ENCODE measurements at places on chromosomes 12 and 14. TPM values are rescaled to one million over a fixed set of nuclear protein-coding genes. Genes with fewer than 3 reads are reported as not detected.

Gene SLC6A12
- total RNA-seq: 2.0 TPM

GRCh38 chr12:130167537-130167936 lies 5.3 kb downstream of the FZD10 start:
- H3K27me3 ChIP-seq: peaks cover 16% of the 10 kb centered on the region
- no peaks in the 10 kb centered on the region for H3K4me1 ChIP-seq
- no peak overlapping the region for H3K27ac ChIP-seq
- DNase-seq: no peak

DNA sequence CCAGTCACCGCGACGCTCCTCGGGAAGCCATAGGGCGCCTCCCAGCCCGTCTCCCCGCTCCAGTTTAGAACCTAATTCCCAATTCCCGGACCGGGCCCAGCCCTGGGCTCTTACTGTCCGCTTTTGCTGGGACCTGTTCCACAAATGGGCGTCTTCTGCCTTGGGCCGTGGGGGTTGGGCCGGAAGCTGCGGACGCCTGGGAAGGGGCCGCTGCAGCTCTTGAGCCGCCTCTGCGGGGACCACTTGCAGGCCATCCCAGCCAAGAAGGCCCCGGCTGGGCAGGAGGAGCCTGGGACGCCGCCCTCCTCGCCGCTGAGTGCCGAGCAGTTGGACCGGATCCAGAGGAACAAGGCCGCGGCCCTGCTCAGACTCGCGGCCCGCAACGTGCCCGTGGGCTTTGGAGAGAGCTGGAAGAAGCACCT lies 797 bp downstream of the UNG start:
- H3K27ac ChIP-seq: peak overlapping the region; percentile 89
- peaks cover 46% of the 10 kb centered on the region for H3K4me1 ChIP-seq
- peak overlapping the region; percentile 52 for H3K4me3 ChIP-seq
- H3K36me3 ChIP-seq: peaks cover 15% of the 10 kb centered on the region
- H3K27me3 ChIP-seq: no peaks in the 10 kb centered on the region

GRCh38 chr12:103333676-103334075 lies 162.1 kb downstream of the C12orf42 start:
- no peak overlapping the region for H3K27ac ChIP-seq
- H3K27me3 ChIP-seq: no peaks in the 10 kb centered on the region
- H3K4me3 ChIP-seq: no peak overlapping the region
- no peaks in the 10 kb centered on the region for H3K4me1 ChIP-seq
- no peaks in the 10 kb centered on the region for H3K36me3 ChIP-seq

Gene BIN2
- 5.2 TPM for total RNA-seq

Gene ACOT6
- not detected for total RNA-seq

DNA sequence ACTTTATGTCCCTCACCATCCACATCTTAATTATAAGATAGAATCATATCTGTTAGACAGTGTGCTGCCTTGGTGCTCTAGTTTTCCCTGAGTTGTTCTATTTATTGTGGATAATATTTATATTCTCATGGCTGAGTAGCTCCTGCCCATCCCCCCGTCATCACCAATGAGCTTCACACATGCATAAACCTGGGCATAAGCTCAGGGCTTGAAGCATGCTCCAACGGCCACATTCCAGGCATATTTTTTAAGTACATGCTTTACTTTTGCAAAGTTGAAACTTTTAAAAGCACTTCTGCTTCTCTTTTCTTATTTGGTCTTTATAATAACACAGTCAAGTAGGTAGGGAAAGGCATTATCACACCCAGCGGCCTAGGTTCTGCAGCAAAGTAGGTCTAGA lies 3.4 kb upstream of the FBXO34 start:
- H3K4me1 ChIP-seq: peaks cover 7% of the 10 kb centered on the region
- no peaks in the 10 kb centered on the region for H3K27me3 ChIP-seq
- no peak for DNase-seq
- no peak overlapping the region for H3K27ac ChIP-seq
- no peaks in the 10 kb centered on the region for H3K36me3 ChIP-seq
- H3K4me3 ChIP-seq: no peak overlapping the region

Gene MYH6
- not detected for total RNA-seq

DNA sequence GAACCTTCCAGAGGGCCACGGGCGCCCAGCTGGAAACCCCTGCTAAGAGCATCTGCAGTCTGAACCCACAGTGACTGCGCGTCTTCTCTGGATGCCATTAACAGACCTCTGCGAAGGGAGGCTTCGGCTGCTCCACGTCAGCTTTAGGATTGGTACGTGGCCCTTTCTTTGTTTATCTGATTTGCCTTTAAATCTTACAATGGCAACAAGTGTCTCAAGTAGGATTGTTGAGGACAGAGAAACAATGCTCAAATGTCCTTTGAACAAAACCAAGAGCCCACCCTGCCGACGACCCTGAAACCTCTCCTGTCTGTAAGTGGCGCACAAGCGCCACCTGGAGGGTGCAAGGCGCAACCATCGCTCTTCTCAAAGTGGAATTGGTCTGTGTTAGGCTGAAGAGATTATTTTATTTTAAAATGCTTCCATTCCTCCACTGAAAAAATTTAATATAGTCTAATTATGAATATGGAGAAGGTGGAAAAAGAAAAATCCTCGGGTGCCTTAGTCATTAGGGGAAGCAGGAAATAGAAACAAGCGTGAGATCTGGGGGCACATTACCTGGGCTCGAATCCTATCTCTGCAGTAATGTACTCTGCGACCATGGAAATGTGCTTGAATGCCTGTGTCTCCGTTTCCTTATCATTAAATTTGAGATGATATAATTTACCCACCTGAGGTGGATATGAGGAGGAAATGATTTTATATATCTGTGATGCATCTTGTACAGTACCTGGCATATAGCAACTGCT lies 82.6 kb upstream of the PTPRB start:
- peak overlapping the region; percentile 23 for H3K27ac ChIP-seq
- no peaks in the 10 kb centered on the region for H3K36me3 ChIP-seq
- no peaks in the 10 kb centered on the region for H3K27me3 ChIP-seq
- DNase-seq: peak; percentile 40
- H3K4me3 ChIP-seq: no peak overlapping the region

DNA sequence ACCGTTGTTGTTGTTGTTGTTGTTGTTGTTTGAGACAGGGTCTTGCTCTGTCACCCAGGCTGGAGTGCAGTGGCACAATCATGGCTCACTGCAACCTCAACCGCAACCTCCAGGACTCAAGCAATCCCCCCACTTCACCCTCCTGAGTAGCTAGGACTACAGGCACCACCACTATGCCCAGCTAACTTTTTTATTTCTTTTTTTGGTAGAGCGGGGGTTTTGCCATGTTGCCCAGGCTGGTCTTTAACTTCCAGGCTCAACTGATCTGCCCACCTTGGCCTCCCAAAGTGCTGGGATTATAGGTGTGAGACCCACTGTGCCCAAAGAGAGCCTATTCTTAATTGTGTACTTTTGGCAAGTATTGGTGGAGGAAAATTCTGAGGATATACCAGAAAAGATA lies 25.7 kb downstream of the MOK start:
- H3K4me3 ChIP-seq: no peak overlapping the region
- no peak overlapping the region for H3K27ac ChIP-seq
- no peak for DNase-seq
- no peaks in the 10 kb centered on the region for H3K4me1 ChIP-seq
- no peaks in the 10 kb centered on the region for H3K36me3 ChIP-seq

DNA sequence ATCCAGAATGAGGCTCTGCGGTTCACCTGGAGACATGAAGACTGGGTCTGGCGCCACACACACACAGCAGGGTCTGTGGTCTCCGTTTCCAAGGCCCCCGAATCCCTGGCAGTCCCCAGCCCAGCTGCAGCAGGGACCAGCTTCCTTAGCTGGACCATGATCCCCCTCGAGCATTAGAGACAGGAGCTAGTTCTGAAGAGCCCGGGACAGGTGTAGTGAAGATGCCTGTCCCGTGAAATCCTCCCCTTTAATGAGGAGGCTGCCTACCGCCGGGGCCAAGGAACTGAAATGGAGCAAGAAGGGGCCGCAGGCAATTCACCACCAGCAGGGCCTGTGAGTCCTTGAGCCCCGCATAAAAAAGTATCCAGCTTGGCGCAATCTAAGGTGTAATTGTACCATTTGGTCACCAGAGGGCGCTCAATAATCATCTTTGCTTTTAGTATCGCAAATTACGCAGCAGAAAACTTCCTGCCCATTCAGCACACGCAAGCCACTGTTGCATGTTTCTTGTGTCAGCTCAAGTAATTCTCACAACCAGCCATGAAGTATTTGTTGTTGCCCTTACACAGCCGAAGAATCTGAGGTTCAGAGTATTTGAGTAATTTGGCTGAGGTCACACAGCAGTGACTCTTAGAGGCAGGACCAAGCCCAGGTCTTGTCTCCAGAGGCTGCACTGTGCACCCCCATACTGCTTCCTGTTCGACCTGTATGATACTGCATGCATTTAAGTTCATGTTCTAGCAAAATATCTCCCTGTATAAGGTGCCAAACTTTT lies 54.3 kb upstream of the PPP2R5C start:
- H3K4me3 ChIP-seq: no peak overlapping the region
- H3K36me3 ChIP-seq: no peaks in the 10 kb centered on the region
- no peaks in the 10 kb centered on the region for H3K4me1 ChIP-seq
- H3K27ac ChIP-seq: peak overlapping the region; percentile 84

GRCh38 chr14:49052521-49052920 lies 533.7 kb downstream of the RPS29 start:
- no peak overlapping the region for H3K4me3 ChIP-seq
- no peak for DNase-seq
- no peaks in the 10 kb centered on the region for H3K4me1 ChIP-seq
- no peaks in the 10 kb centered on the region for H3K27me3 ChIP-seq

GRCh38 chr14:45212231-45212630 lies 40.8 kb downstream of the MIS18BP1 start:
- no peaks in the 10 kb centered on the region for H3K4me1 ChIP-seq
- H3K27ac ChIP-seq: no peak overlapping the region
- H3K27me3 ChIP-seq: no peaks in the 10 kb centered on the region

DNA sequence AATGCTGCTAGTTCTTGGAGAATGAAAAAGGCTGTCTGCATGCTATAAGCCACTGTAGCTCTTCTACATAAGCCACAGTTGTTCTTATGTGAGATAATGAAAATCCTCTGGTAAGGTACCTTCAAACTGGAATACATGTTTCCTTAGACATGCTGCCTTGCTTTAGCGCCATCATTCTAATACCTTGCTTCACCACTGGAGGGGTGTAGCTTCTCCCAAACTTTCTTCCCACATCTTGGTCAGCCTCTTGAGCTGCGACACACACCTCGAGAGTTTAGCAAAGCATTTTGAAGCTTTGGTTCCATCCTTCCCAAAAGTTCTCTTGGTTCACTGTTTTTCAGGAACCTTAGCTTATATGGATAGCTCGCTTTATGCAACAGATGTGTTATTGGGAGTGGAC lies 69.5 kb downstream of the NKX2-1 start:
- no peaks in the 10 kb centered on the region for H3K36me3 ChIP-seq
- no peak overlapping the region for H3K4me3 ChIP-seq
- H3K27ac ChIP-seq: no peak overlapping the region
- H3K27me3 ChIP-seq: no peaks in the 10 kb centered on the region
- DNase-seq: no peak

Gene LAG3
- not detected for total RNA-seq

Gene SLC17A8
- total RNA-seq: 0.28 TPM

DNA sequence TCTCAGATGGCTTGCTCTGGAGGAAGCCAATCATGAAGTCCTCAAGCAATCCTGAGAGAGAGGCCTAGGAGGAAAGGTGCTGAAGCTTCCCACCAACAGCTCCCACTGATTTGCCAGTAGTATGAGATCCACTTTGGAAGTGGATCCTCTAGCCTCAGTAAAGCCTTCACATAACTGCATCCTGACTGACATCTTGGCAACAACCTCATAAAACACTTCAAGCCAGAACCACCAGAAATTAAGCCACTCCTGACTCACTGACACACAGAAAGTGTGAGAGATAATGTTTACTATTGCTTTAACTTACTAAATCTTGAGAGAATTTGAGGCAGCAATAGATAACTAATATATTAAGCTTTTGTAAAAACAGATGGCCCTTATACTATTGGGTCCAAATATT lies 11.7 kb upstream of the TMX1 start:
- H3K4me3 ChIP-seq: no peak overlapping the region
- DNase-seq: no peak
- H3K27me3 ChIP-seq: no peaks in the 10 kb centered on the region
- H3K4me1 ChIP-seq: no peaks in the 10 kb centered on the region

Gene GALNT8
- not detected for total RNA-seq

GRCh38 chr12:6347367-6348338 lies 5.8 kb upstream of the TNFRSF1A start:
- DNase-seq: peak; percentile 78
- no peak overlapping the region for H3K4me3 ChIP-seq
- H3K27me3 ChIP-seq: no peaks in the 10 kb centered on the region

- no peaks in the 10 kb centered on the region for H3K36me3 ChIP-seq
- no peak for DNase-seq
- H3K27ac ChIP-seq: no peak overlapping the region
- no peaks in the 10 kb centered on the region for H3K4me1 ChIP-seq
These were observed 392.0 kb downstream of the EMP1 start for GRCh38 chr12:13588574-13588973.

DNA sequence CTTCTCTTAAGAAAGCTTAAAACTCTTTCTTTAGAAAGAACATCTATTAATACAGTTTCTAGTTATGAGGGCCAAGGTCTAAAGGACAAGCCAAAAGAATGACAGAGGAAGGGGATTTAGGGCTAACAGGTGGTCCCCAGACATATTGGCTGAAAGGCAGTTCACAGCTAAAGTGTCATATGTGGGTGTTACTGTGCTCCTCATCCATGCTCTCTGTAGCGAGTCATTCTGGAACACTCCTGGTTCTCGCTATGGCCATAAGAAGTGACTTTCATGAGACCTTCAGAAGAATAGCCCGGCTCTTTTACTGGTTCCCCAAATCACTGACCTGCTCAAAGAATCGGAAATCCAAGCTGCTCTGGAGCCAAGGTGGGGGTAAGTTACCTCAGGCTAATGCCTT lies 55.0 kb downstream of the TBK1 start:
- no peak overlapping the region for H3K27ac ChIP-seq
- no peak for DNase-seq
- H3K36me3 ChIP-seq: no peaks in the 10 kb centered on the region
- H3K4me3 ChIP-seq: no peak overlapping the region
